GM12891 (cell line): ENCODE measurements at places on chromosomes 7 and 10.

- no peak for DNase-seq
Measured at GRCh38 chr10:126903656-126904360, 1.4 kb upstream of the DOCK1 start.

- DNase-seq: no peak
Measured at GRCh38 chr7:7446616-7447015, 89.1 kb downstream of the COL28A1 start.

DNA sequence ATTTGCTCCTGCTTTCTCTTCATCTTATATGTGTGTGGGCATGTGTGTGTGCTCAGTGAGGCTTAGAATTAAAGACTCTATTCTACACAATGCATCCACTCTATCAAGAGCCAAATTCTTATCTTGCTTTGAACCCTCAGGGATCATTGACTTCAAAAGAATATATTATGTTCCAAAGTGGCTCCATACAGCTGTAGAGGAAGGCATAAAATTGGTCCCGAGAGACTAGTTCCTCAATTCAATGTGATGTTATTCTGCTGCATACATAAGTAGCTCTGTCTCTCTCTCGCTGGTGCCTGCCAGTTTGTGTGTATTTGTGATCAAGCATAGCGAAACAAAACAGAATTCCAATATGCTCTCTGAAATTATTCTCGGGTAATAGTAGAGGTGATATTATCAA lies 997.9 kb upstream of the POT1 start:
- DNase-seq: no peak

DNA sequence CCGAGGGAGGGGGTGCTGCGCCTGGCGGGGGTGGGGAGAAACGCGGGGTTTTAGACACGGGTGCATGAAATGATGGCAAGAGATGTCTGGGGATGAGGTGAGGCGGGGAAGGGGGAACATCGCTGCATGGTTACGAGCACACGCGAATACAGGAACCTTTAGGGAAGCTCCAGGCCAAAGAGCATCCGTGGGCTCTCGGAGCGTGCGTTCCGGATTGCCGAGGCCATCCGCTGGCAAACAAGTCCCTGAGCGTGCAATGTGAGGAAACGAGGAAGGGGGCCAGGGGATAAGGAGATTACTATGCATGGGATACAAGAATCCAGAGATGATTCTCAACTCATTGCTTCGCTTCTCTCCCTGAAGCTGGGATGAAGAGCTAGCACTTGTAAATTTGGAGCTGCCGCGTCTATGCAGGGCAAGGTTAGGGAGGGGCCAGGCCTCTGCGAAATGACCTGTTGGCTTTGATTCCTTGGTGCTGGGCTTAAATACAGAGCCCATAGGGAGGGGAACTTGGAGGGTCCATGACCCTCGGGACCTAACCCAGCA lies 520 bp upstream of the WNT2 start:
- DNase-seq: no peak

DNA sequence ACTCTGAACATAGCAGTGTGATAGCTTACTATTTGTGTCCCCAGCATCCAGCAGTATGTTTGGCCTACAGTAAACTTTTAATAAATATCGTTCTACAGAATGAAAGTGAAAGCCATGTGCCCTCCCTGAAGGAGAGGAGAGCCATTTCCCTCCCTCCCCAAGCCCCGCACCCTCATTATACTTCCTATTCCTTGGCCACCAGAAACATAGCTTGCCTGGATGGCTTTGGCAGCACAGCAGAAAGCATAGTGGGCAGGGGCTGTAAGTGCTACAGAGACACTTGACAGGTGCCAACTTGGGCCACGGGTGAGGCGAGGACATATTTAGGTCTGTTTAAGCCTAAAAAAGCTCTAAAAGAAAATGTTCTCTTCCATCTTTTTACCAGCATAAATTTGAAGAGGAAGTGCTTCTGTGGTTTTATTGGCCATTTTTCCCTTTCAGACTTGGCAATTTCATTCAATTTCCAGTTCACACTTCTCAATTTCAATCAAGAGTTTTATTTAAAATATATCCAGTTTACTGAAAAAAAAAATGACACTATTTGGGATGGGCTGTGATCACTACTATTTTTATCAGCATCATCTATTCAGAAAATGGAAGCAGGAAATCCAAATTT lies 12.7 kb downstream of the HHEX start:
- no peak for DNase-seq

DNA sequence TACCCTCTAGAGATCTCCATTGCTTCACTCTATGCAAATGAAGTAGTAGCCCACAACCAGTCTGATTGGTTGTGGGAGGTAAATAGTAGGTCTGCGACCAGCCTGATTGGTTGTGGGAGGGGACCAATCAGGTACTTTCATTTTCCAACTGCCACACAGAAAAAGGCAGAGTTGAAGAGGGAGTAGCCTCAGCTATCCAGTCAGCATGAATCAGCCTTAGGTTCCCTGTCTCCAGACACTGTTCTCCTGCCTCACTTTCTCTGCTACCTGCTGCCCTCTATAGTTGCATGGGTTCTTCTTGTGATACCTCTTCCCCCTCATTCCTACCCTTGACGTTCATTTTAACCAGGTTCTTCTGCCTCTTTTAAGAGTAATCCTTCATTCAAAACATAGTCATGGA lies 114.5 kb upstream of the LYZL1 start:
- no peak for DNase-seq

- no peak for DNase-seq
Measured at GRCh38 chr7:2639181-2639681, 7.4 kb downstream of the TTYH3 start.

DNA sequence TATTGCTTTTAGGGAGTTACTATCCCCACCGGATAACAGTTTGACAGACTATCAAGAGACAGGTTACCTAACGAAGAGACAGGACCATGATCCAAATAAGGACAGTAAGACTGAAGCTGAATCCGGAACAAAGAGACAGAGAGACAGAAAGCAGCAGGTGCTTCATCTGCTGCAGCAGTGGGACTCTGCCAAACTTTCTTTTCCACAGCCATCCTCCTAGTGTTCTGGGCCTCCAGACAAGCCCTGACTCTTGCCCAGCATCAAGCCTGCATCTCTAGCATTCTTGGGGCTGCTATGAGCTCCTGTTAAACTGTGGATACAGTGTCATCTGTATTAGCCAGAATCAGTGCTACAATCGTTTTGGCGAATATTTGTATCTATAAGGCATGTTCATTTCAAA lies 761.7 kb downstream of the GRID1 start:
- no peak for DNase-seq

DNA sequence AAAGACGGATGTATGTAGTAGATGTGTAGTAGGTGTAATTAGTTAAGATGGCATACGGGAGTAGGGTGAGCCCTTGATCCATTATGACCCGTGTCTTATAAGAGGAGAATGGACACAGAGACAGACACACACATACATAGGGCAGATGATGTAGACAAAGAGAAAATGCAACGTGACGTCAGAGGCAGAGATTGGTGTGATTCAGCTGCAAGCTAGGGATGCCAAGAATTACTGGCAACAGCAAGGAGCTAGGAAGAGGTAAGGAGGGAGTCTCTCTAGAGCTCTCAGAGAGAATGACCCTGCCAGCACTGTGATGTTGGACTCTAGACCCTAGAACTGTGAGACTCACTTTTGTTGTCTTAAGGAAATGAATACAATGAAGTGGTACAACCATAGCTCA lies 247.0 kb upstream of the HABP2 start:
- no peak for DNase-seq

DNA sequence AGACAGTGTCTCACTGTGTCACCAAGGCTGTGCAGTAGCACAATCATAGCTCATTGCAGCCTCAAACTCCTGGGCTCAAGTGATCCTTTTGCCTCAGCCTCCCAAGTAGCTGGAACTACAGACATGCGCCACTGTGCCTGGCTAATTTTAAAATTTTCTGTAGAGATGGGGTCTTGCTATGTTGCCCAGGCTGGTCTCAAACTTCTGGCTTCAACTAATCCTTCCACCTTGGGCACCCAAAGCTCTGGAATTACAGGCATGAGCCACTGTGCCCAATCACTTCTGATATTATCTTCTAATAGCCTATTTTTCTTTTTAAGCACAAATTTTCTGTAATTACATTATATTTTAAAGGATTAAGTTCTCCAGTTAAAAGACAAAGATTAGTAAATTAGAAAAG lies 42.6 kb upstream of the ZC3HAV1 start:
- DNase-seq: no peak

- DNase-seq: no peak
Measured at GRCh38 chr7:43431020-43431595, 151.8 kb upstream of the STK17A start.

DNA sequence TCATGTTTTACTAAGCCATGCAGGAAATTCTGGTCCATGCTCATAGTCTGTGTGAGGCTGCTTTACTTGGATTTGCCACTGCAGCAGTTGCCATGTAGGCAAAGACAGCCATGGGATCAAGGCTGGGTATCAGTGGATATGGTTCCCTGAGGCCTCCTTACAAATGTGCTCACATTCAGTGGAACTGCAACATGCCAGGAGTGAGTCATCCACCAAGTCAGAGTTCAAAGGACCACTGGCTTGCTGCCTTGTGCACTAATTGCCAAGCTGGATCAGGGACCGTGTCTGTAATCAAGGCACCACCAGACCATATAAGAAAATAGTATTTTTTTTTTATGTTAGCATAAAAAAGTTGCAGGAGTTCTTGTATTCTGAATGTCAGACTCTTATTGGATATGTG lies 101.0 kb downstream of the CDCA7L start:
- no peak for DNase-seq

DNA sequence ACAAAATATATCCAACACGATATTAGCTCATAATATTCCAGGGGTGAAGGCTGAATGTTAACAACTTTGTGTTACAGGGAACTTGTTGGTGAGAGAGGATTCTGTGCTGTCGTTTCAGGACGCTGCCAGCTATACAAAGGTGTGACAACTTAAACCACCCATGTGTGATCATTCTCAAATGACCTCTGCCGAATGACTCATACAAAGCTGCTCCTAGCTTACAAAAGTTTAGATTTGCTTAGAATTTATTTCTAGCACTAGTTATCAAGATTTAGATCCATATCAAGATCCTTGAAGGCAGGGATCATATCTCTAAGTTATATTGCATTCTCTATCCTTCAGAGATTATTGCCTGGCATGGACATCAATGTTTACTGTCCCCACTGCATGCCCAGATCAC lies 65.3 kb downstream of the COBL start:
- DNase-seq: no peak

GRCh38 chr7:140501966-140502365 lies 22.7 kb upstream of the MKRN1 start:
- DNase-seq: no peak
